ENCODE measurements at places on chromosomes 13 and 19.
A peak's percentile ranks its signal among the peaks of the same experiment; 100 is the strongest.

GRCh38 chr19:3698974-3699740 lies 1.1 kb downstream of the PIP5K1C start:
- DNase-seq = peak; percentile 47

DNA sequence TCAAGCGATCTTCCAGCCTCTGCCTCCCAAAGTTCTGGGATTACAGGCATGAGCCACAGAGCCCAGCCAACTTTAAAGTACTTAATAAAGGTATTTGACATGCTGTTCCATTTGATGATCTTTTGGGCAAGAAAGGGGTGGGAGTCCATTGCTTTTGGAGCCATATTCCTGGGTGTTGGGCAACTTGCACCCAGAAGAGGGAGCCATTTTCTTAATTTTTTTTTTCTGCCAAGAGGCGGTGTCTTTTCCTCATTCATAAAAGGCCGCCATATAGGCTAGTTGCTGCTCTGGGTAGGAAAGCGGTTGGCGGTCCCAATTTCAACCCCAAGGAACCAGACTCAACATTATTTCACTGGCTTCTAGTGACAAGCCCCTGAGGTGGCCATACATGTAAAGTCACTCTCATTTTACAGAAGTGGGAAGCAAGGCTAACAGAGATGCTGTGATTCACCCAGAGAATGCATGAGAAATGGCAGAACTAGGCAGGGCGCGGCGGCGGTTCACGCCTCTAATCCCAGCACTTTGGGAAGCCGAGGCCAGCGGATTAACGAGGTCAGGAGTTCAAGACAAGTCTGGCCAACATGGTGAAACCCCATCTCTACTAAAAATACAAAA lies 139.6 kb downstream of the CACNA1A start:
- peak; percentile 13 for DNase-seq

DNA sequence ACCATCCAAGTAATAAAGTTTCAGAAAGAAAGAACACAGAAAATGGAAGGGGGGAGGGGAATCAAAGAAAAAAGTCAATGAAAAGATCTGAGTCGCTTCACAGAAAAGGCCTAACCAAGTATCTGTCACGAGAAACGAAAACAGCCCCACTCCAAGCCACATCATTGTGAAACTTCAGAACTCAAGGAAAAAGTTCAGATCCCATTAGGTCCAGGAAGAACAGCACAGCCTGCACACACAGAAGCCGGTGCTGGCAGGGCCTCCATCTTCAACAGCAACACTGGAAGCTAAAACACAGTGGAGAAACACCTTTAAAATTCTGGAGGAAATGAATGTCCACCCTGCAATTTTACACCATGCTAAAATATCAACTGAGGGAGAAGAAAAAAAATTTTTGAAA lies 8.0 kb downstream of the STK24 start:
- no peak for DNase-seq

DNA sequence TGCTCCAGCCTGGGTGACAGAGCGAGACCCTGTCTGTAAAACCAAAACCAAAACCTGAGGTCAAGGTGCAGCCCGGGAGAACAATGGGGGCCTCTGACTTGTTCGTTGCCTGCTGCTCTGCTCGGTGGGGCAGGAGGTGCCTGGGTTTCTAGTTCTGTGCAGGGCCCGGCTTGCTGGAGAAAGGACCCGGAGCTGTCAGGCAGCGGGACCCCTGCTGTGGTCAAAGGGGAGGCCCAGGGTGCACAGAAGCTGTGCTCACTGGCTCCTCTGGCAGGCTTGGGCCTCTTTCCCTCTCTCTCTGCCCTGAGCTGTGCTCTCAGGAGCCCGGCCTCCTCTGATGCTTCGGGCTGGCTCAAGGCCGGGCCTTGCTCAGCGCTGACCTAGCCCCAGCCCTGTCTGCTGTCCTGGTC lies 3.5 kb downstream of the LRP3 start:
- DNase-seq = no peak

- DNase-seq = no peak
These were observed 12.0 kb upstream of the ZNF274 start for GRCh38 chr19:58170860-58171259.

DNA sequence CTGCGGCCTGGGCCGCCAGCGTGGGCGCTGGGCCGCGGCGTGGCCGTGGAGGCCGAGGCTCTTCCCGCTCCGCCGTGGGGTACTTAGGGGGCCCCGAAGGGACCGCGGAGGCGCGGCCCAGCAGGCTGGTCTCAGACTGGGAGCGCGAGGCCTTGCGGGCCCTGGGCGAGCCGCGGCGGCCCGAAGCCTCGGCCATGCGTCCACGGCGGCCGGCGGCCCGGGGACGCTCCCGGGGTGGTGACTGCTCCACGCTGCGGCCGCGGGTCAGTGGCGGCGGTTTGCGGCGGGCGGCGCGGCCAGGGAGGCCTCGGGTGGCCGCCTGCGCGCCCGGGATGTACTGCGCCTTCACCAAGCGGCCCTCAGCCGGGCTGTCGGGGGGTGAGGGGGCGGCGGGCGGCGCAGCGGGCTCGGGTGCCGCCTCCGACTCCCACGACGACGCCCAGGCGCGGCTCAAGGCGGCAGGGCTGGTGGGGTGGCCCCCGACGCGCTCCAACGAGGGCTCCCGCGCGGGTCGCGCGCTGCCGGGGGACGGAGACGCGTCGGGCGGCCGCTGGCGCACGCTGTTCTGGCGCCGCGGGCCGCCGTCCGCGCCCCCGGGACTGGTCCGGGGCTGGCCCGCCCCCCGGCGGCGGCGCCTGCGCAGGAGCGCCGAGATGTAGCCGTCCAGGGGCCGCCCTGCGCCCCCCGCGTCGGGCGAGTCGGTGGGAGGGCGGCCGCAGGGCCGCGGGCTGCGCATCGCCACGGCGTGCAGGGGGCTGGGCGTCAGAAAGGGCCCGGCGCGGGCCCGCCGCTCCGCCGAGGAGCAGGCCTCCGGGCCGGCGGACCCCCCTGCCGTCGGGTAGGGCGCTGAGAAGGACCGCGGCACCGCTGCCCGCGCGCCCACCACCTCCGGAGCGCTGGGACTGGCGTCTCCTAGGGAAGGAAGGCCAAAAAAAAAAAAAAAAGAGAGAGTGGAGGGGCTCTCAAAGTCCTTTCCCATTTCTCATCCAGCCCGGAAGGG lies 11.7 kb downstream of the DACT3 start:
- DNase-seq = no peak

- no peak for DNase-seq
These were observed 8.2 kb downstream of the ZNF677 start for GRCh38 chr19:53246498-53246897.

DNA sequence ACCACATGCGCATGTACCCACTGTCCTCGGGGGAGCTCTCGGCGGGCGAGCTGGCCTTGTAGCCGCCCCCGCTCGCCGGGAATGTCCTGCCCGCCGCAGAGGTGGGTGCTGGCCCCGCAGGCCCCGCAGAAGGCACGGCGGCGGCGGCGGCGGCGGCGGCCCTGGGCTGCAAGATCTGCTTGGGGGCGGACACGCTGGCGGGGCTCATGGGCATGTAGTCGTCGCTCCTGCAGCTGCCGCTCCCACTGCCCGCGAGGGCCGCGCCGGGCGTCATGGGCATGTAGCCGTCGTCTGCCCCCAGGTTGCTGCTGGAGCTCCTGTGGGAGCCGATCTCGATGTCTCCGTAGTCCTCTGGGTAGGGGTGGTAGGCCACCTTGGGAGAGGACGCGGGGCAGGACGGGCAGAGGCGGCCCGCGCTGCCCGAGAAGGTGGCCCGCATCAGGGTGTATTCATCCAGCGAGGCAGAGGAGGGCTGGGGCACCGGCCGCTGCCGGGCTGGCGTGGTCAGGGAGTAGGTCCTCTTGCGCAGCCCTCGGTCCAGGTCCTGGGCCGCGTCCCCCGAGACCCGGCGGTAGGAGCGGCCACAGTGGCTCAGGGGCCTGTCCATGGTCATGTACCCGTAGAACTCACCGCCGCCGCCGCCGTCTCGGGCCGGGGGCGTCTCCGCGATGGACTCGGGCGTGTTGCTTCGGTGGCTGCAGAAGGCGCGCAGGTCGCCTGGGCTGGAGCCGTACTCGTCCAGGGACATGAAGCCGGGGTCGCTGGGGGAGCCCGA lies 2.4 kb downstream of the IRS2 start:
- no peak for DNase-seq
